ENCODE measurements at places on chromosomes 12 and 14.

- no peak for DNase-seq
Measured at GRCh38 chr12:65595016-65595560, 229.2 kb upstream of the HMGA2 start.

DNA sequence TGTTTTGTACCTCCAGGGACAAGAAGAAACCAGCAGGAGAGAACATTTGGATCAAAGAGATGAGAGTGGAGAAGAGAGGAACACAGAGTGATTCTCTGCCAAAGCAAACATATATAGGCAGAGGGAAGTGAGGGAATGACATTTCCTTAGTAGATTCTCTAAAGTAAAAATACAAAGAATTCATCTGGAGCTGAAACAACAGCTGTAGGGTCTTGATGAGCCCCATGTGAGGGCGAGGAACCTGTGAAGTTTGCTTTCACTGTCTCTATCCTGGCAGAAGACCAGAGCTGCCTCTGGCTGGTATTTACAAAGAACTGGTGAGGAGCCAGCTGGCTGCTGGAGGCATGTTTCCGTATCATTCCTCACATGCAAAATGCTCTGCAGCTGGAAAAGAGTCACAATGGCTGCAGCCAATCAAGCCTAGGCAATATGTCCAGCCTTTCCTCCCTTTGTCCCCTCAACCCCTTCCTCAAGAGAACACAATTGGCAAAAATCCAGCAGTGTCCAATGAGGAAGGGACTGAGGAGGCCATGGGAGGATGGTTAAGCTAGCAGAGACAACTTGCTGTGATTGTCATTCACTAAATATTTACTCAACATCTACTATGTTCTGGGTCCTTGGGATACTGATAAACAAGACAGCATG, 122.5 kb downstream of the PHLDA1 start:
- peak; percentile 11 for DNase-seq

DNA sequence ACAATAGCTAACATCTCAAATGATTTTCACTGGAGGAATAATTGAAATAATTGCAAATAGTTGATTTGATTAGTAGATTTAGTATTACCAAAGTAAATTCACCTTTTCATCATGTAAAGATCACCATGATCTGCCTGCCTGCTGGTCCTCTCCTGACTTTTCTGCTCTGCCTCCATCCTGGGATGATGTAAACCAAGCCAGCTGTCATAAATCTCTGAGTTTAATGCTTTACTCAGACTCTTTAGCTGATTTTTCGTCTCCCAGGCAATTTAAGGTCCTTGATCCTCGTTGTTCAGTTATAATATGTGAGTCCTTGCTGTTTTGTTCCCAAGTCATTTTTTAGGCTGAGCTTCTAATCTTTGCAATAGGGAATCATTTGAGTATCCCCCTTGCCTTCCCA, 138.0 kb downstream of the ANO4 start:
- DNase-seq, result no peak

- no peak for DNase-seq
Measured at GRCh38 chr14:100147691-100148464, 11.6 kb downstream of the DEGS2 start.

- DNase-seq, result no peak
Measured at GRCh38 chr14:68771631-68772030, 21.2 kb downstream of the ZFP36L1 start.

DNA sequence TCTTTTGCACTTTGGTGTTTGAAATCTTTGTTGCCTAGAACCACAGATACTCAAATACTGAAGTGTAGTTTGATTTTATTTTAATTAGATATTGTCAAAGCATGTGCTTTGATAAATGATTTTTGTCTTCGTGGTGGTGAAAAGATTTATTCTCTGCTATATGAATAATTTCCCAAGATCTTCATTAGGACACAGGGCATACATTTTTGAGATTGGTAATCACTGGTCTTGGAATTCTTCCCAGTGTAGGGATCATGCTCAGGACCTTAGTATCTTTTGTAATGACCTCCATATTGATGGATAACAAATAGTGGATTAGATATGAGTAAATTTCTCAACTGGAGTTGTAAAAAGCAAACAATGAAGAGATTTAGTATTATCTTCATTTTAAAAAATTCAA, 28.2 kb downstream of the TBK1 start:
- DNase-seq, result no peak

- DNase-seq, result no peak
Measured at GRCh38 chr12:58645946-58646345, 274.4 kb downstream of the LRIG3 start.

DNA sequence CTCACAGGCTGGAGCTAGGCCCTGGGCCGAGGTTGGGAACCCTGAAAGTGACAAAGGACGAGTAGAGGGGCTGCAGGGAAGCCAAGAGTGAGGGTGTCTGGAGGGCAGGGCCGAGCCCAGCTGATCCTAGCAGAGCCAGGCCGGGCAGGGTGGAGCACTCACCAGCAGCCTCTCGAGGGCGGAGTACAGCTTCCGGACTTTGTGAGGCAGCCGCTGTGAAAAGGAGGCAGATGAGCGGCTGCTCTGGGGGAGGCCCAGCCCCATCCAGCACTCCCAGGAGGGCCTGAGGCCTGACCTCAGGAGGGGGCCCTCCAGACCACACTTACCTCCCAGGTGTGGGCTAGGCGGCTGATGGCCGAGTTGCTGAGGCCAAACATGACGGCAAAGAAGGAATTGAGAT, 14.7 kb upstream of the ENDOU start:
- no peak for DNase-seq

- DNase-seq, result no peak
Measured at GRCh38 chr14:31229009-31229408, 21.4 kb upstream of the HECTD1 start.

DNA sequence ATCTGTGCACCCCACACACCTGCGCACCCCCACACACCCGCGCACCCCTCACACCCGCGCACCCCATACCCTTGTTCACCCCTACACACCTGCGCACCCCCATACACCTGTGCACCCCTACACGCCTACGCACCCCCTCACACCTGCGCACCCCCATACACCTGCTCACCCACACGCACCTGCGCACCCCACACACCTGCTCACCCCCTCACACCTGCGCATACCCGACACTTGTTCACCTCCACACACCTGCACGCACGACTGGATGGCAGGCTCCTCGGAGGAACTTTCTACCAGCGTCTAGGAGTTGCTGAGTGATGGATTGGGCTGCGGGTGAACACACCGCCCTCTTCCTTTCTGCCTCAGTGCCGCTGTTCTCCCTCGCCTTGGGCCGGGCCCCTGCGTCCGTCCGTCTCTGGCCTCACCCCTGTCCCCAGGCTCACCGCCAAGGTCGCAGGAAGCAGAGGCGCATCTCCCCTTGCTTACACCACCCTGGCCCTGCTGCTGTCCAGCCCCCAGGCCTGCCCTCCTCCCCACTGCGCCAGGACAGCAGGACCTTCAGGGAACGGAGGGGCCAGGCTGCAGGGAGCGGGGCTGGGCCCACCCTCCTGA, 20.7 kb upstream of the TMEM106C start:
- DNase-seq, result no peak

DNA sequence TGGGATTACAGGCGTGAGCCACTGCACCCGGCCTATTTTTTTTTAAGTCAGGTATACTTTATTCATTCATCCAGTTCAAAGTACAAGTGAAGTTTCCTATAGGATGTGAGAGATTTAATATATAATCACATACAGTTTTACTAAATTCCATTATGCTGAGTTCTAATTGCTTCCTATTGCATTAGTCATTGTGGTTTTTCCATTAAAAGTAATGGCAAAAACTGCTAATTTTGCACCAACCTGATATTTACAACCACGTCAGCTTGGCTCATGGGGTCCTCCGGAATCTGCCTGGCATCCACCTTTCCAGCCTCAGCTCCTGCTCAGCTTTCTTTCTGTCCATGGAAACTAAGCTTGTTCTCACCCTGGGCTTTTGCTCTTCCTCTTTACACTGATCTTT, 67.0 kb upstream of the CSRP2 start:
- no peak for DNase-seq

DNA sequence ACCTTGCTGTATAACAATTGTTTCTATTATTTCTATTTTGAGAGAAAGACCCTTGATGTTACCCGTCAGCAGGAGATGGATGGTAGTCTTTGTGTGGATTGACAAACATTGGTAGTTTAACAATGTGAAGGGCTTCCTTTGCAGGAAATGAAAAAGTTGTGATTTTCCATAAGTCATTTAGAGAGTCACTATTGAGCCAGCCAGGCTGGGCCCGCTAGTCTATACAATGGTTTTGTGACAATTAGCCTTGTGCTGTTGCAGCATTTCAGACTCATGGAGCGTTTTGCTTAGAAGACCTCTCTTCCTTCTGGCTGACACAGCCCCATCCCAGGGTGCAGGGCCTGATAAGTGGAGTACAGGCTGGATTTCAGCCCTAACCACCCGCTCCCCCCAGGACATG, 18.3 kb upstream of the SLC38A2 start:
- DNase-seq, result no peak

GRCh38 chr14:39430762-39431415, 1.3 kb downstream of the FBXO33 start:
- DNase-seq, result no peak

- DNase-seq, result no peak
Measured at GRCh38 chr14:70149596-70150165, 39.1 kb downstream of the SLC8A3 start.

DNA sequence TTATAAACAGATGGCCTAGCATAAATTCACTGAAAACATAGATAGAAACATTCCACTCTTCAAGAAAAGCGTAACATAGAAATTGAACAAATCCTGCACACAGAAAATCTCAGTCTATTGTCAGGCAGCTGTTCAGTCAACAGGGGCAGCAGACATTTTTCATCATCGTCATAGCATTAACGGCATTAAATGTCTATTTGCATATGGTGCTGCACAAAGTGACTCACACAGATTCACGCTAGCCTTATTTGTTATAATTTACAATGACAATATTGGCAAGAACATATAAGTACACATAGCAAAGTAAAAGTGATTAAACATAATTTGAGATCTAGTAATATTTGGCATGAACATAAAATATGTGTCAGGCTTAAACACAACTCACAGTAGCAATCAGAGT, 95.7 kb downstream of the CEP128 start:
- no peak for DNase-seq

DNA sequence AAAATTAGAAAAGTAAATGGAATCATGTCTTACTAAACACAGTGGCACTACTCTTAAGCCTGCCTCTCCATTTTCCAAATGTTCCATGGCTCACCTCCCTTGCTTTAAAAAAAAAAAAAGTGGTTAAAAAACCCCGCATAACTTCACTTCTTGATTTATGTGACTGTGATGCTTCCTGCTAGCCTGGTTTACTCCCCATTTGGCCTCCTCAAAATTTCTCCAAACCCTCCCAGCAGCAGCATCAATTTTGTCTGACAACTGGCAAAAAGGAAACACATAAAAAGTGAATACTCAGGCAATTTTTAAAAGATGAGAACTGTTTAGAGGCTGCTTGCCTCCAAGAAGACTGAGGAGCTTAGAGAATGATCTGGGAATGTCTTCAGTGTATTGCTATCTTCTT, 17.8 kb upstream of the EGLN3 start:
- no peak for DNase-seq
